Activated T-helper 2 cell treated with anti-CD3 and anti-CD28 coated beads, Interferon-gamma antibody, Interleukin-2, Interleukin-4, amounts not matched to agents 10 μg/mL and 5 μg/mL and 100 μg/mL, durations not matched to agents 14 hours and 24 hours and 36 hours (primary cell): ENCODE measurements at places on chromosomes 7 and 10. TPM values are rescaled to one million over a fixed set of nuclear protein-coding genes. Genes with fewer than 3 reads are reported as not detected.

GRCh38 chr7:41478187-41478586 is 224.7 kb downstream of the INHBA start:
- H3K27ac ChIP-seq, result no peak overlapping the region
- no peaks in the 10 kb centered on the region for H3K4me1 ChIP-seq
- no peak for DNase-seq

DNA sequence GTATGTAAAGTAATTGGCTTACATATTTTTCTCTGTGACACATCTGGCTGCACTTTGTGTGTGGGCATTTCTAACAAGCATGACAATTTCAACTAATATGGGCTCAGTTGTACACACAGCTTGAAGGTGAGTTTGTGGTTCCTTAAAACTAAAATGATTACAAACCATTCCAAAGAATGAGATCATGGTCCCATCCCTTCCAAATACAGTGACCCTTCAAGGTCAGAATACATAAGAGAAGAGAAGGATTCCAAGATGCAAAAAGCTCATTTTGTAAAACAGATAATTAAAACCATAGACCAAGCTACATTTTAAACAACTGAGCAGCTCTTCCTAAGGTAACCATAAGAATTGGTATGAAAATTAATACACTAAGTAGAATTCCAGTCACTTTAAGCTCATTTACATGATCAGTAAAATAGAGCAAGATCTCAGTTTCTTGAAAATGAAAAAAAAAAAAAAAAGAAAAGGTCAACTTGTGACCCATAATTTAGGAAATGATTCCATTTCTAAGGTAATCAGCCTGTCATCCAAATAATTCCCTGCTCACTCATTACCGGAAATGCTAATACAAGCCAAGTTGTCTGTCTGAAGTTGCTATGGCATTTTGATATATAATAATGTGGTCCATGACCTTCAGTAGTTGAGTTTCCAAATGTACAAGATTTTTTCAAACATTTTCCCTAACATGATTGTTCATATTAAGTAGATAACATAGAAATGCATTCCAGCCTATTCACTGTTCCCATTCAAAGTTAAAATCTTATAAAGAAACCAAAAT is 688.5 kb downstream of the PARD3 start:
- no peak for DNase-seq
- no peaks in the 10 kb centered on the region for H3K36me3 ChIP-seq
- peaks cover 19% of the 10 kb centered on the region for H3K4me1 ChIP-seq

DNA sequence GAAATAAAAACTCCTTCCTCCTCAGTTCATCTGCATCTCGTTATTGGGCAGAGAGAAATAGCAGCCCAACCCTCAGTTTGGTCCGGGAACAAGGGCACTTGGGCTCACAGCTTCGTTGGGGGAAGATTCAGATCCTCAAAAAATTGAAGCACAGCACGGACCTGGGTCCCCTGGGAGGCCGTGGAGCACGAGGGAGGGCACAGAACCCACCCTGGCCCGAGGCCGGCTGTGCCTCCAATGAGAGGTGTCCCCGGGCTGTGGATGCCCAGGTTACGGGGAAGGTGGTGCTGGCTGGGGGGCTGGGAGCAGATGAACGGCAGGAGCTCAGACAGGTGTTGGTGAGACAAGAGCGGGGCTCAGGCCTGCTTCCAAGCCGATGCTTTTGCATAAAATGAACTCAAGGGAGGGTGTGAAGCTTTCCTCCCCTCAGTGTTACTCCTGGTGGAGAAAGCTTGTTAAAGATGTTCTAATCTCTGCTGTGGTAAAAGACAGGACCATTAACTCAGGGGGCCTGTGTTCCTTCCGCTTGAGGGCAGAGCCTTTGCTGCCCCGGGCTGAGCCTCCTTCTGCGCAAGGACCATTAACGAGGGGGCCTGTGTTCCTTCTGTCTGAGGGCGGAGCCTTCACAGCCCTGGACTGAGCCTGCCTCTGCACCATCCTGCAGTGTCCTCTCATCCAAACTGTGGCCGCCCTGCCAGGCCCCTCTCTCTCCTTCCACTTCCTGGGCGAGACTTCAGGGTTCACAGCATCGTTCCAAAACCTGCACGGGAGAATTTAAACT is 302.2 kb downstream of the ADARB2 start:
- no peak overlapping the region for H3K27ac ChIP-seq
- H3K4me3 ChIP-seq, result no peak overlapping the region
- no peaks in the 10 kb centered on the region for H3K27me3 ChIP-seq

DNA sequence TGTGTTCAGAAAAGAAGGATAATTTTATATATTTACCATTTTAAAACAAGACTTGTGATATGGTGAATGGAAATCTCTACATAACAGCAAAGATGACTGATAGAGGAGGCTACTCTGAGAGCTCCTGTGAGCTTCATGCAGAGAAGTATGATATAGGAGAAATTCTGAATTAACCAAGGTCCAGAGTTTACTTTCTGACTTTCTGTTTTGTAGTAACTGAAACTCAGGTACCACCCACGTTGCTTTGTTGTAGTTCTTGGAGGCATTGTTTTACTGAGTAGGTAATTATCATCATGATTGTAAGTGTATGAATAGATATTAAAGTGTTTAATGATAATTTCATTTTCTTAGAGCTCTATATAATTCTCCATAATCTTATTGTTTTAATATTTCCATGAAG is 18.0 kb upstream of the SFR1 start:
- peaks cover 18% of the 10 kb centered on the region for H3K27me3 ChIP-seq
- no peaks in the 10 kb centered on the region for H3K36me3 ChIP-seq
- no peak overlapping the region for H3K4me3 ChIP-seq
- peaks cover 12% of the 10 kb centered on the region for H3K4me1 ChIP-seq

DNA sequence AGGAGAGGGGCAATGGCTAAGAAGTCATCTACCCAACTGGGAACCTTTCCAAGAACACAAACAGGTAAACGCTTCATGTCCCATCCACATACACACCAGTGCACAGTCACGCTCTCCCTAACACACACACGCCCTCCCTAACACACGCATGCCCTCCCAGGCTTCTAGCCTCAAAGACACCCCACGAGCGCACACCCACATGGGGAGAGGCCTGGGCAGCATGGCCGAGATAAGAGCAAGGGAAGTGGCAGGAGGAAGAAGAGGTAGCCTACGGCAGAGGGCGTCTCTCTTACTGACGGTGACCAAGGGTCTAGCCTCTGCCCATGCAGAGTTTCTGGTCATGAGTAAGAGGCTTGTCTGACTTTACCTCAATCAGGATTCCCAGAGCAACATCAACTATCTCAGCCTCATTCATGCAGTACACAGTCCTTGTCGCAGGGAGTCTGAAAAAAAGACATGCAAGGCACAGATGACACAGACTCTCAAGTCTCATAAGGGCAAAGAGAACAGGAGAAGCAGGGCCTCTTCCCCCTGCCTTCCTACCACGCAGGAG is 3.1 kb downstream of the CYREN start:
- DNase-seq, result no peak
- no peak overlapping the region for H3K4me3 ChIP-seq
- no peaks in the 10 kb centered on the region for H3K27me3 ChIP-seq
- peak overlapping the region; percentile 3 for H3K27ac ChIP-seq

DNA sequence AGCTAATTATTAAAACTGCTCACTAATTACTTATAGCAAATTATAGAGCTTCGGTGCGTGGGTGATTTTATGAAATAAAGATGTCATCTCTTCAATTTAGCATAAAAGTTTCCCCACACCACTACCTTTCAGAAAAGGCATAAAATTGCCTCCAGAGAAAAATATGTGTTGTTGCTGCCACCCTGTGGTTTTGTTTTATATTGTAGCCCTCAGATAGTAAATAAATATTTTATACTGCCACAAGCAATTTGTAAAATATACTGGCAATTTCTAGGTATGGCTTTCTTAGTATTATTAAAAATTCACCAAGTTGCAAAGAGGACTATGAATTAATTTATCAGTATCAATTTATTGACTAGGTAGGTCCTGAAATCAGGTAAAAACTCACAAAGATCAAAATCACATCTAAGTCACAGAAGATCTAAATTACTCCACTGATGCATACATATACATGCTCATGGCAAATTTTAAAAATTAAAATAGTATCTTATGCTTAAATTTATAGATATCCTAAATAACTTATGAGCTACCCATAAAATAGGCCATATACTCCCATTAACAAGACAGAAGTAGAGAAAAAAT is 26.5 kb downstream of the ASNS start:
- no peaks in the 10 kb centered on the region for H3K4me1 ChIP-seq
- no peak for DNase-seq
- no peak overlapping the region for H3K4me3 ChIP-seq
- H3K27ac ChIP-seq, result no peak overlapping the region

DNA sequence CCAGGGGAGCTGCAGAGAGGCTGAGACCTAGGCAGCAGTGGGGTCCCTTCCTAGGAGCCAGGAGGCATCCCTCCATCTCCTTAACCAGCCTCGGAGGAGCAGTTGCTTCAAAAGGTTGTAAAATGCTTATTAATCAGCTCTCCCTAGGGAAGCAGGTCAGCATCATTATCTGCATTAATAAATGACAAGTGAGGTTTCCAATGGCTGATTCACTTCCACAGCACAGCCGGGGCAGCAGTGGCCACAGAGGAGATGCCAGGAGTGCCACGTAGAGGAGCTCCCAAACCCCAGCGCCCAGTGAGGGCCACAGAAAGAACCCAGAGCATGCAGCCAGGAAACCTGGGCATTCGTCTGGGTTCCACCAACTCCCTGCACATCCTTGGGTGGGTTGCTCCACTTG is 8.2 kb upstream of the NPFFR1 start:
- H3K4me1 ChIP-seq, result no peaks in the 10 kb centered on the region
- no peak for DNase-seq
- no peak overlapping the region for H3K4me3 ChIP-seq
- no peak overlapping the region for H3K27ac ChIP-seq
- no peaks in the 10 kb centered on the region for H3K36me3 ChIP-seq
- H3K27me3 ChIP-seq, result peaks cover 5% of the 10 kb centered on the region

GRCh38 chr10:77664008-77664407 is 26.4 kb upstream of the KCNMA1 start:
- no peaks in the 10 kb centered on the region for H3K4me1 ChIP-seq
- no peaks in the 10 kb centered on the region for H3K27me3 ChIP-seq
- DNase-seq, result no peak
- H3K27ac ChIP-seq, result no peak overlapping the region

GRCh38 chr10:1316121-1316808 is 260.1 kb downstream of the WDR37 start:
- no peaks in the 10 kb centered on the region for H3K36me3 ChIP-seq
- peaks cover 3% of the 10 kb centered on the region for H3K27me3 ChIP-seq
- H3K4me3 ChIP-seq, result no peak overlapping the region
- DNase-seq, result no peak
- peaks cover 2% of the 10 kb centered on the region for H3K4me1 ChIP-seq

- peaks cover 6% of the 10 kb centered on the region for H3K4me1 ChIP-seq
- H3K4me3 ChIP-seq, result no peak overlapping the region
- H3K36me3 ChIP-seq, result no peaks in the 10 kb centered on the region
- no peak overlapping the region for H3K27ac ChIP-seq
Measured at GRCh38 chr7:159086301-159086925, 58.3 kb downstream of the VIPR2 start.

GRCh38 chr10:100186253-100187212 is 704 bp upstream of the ERLIN1 start:
- no peaks in the 10 kb centered on the region for H3K27me3 ChIP-seq
- peak overlapping the region; percentile 94 for H3K27ac ChIP-seq
- H3K4me1 ChIP-seq, result peaks cover 61% of the 10 kb centered on the region
- no peak for DNase-seq

- peaks cover 1% of the 10 kb centered on the region for H3K27me3 ChIP-seq
- H3K36me3 ChIP-seq, result no peaks in the 10 kb centered on the region
- H3K27ac ChIP-seq, result no peak overlapping the region
- no peaks in the 10 kb centered on the region for H3K4me1 ChIP-seq
- DNase-seq, result no peak
Measured at GRCh38 chr10:31947144-31947926, 18.7 kb upstream of the ARHGAP12 start.

DNA sequence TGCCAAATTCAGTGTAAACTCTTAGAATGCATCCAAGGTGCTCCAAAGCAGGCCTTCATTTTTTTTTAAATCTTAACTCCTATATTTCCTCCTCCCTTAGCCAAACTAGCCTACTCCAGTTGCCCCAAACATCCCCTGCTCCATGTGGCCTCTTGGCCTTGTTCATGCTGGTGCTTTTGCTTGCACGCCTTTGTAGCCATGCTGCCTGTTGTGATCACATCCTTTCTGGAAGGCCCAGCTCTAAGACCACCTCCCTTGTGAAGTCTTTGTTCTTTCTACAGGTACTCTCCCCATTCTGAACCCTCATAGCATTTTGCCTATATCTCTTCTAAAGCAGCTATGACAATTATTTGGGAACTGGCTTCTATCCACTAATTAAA is 375.3 kb upstream of the NFE2L3 start:
- H3K4me3 ChIP-seq, result no peak overlapping the region
- DNase-seq, result no peak
- H3K4me1 ChIP-seq, result no peaks in the 10 kb centered on the region

DNA sequence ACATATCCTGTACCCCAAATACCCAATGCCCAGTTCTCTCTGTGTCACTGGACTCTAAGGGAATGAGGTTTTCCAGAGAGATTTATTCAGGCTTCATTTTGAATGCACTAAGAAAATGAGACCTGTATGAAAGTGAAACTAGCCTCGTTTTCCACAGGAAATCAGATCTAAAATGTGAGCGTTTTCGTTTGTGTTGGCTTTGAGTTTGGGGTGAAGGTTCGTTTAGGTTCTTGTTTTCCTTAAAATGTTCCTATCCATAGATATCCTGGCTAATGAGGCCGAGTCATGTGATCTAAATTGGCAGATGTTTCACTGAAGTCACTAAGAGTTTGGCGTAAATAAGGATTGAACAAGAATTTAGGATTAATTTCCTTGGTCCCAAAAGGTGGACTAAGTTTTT is 90.9 kb upstream of the BMPER start:
- H3K36me3 ChIP-seq, result no peaks in the 10 kb centered on the region
- DNase-seq, result no peak
- peaks cover 3% of the 10 kb centered on the region for H3K4me1 ChIP-seq
- H3K4me3 ChIP-seq, result no peak overlapping the region
- H3K27ac ChIP-seq, result no peak overlapping the region

DNA sequence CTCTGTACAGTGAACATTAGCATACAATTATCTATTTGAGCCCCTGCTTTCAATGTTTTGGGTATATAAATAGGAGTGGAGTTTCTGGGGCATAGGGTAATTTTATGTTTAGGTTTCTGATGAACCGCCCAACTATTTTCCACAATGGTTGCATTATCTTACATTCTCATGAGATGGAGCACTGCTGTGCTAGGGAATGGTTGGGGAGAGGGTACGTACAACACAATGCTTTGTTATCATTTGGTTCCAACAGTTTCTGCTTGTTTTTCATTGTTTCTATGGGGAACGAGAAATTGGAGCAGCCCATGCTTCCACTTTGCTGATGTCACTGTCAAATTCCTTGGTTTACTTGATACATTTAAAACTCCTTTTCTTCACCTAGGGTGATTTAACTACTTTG is 1115.3 kb downstream of the REEP3 start:
- H3K4me1 ChIP-seq, result no peaks in the 10 kb centered on the region
- H3K27me3 ChIP-seq, result no peaks in the 10 kb centered on the region
- H3K4me3 ChIP-seq, result no peak overlapping the region
- H3K36me3 ChIP-seq, result no peaks in the 10 kb centered on the region

- peaks cover 5% of the 10 kb centered on the region for H3K27me3 ChIP-seq
- H3K27ac ChIP-seq, result no peak overlapping the region
- no peaks in the 10 kb centered on the region for H3K4me1 ChIP-seq
Measured at GRCh38 chr7:12553416-12553815, 17.1 kb upstream of the SCIN start.

The WEE2 gene
- total RNA-seq, result 0.05 TPM in 1 of 2 replicates, not detected in the other

The DOCK4 gene
- 0.41 and 0.64 TPM in 2 replicates for total RNA-seq

The RNF133 gene
- total RNA-seq, result not detected in 2 replicates

The TNS3 gene
- 5.3 and 8.5 TPM in 2 replicates for total RNA-seq

The AEBP1 gene
- 36.4 and 38.7 TPM in 2 replicates for total RNA-seq

The CUBN gene
- 0.11 and 0.30 TPM in 2 replicates for total RNA-seq

The TMED4 gene
- 70.3 and 75.1 TPM in 2 replicates for total RNA-seq

The UPK3BL2 gene
- total RNA-seq, result 15.1 and 18.1 TPM in 2 replicates

The COL13A1 gene
- total RNA-seq, result not detected in 2 replicates
